Glomerular endothelial cell (primary cell): ENCODE measurements at places on chromosomes 13 and 19. TPM values are rescaled to one million over a fixed set of nuclear protein-coding genes. Genes with fewer than 3 reads are reported as not detected.

Gene RPL18A
- 1,326 and 1,657 TPM in 2 replicates for total RNA-seq

Gene TNNI3
- total RNA-seq = not detected in 2 replicates

Gene PSG2
- total RNA-seq = not detected in 2 replicates

Gene PRKD2
- total RNA-seq = 96.9 and 142 TPM in 2 replicates

Gene TNFSF13B
- 0.15 and 1.2 TPM in 2 replicates for total RNA-seq

Gene C19orf18
- not detected in 2 replicates for total RNA-seq

Gene DGKH
- total RNA-seq = 15.7 and 36.3 TPM in 2 replicates

Gene ZNF439
- total RNA-seq = 2.8 and 3.3 TPM in 2 replicates

Gene SCN1B
- total RNA-seq = 4.7 and 21.2 TPM in 2 replicates

Gene MATK
- total RNA-seq = 3.3 TPM in 1 of 2 replicates, not detected in the other

Gene PET100
- total RNA-seq = 32.3 and 37.1 TPM in 2 replicates

Gene MYO16
- total RNA-seq = 0.23 TPM in 1 of 2 replicates, not detected in the other

Gene IGFL1
- not detected in 2 replicates for total RNA-seq

Gene APLP1
- total RNA-seq = 7.3 and 14.9 TPM in 2 replicates

Gene TMIGD2
- 0.18 TPM in 1 of 2 replicates, not detected in the other for total RNA-seq

Gene ATCAY
- total RNA-seq = not detected in 2 replicates

Gene CFAP97D2
- total RNA-seq = not detected in 2 replicates

Gene CLDND2
- total RNA-seq = not detected in 2 replicates

Gene ZNF829
- total RNA-seq = 1.5 and 1.9 TPM in 2 replicates

Gene ZNF865
- 5.7 and 13.1 TPM in 2 replicates for total RNA-seq

Gene CRX
- total RNA-seq = not detected in 2 replicates

Gene KLK10
- total RNA-seq = not detected in 2 replicates

Gene PSG11
- not detected in 2 replicates for total RNA-seq

Gene ZNF69
- 10.1 and 15.2 TPM in 2 replicates for total RNA-seq

Gene CPB2
- total RNA-seq = not detected in 2 replicates

Gene ZNF549
- total RNA-seq = 3.2 and 4.5 TPM in 2 replicates

Gene ZNF813
- 2.5 and 4.0 TPM in 2 replicates for total RNA-seq

Gene SIGLEC12
- total RNA-seq = not detected in 2 replicates

Gene DLL3
- 0.87 and 2.0 TPM in 2 replicates for total RNA-seq

Gene NTF4
- total RNA-seq = not detected in 2 replicates

Gene HSD17B14
- total RNA-seq = 38.8 and 39.6 TPM in 2 replicates

Gene ASF1B
- total RNA-seq = 3.6 and 17.7 TPM in 2 replicates

Gene ADGRE2
- total RNA-seq = 0.06 and 0.10 TPM in 2 replicates

Gene NHLRC3
- total RNA-seq = 7.2 and 11.4 TPM in 2 replicates

Gene IGSF23
- total RNA-seq = not detected in 2 replicates
